ENCODE measurements at places on chromosomes 12 and 14. TPM values are rescaled to one million over a fixed set of nuclear protein-coding genes. Genes with fewer than 3 reads are reported as not detected.

DNA sequence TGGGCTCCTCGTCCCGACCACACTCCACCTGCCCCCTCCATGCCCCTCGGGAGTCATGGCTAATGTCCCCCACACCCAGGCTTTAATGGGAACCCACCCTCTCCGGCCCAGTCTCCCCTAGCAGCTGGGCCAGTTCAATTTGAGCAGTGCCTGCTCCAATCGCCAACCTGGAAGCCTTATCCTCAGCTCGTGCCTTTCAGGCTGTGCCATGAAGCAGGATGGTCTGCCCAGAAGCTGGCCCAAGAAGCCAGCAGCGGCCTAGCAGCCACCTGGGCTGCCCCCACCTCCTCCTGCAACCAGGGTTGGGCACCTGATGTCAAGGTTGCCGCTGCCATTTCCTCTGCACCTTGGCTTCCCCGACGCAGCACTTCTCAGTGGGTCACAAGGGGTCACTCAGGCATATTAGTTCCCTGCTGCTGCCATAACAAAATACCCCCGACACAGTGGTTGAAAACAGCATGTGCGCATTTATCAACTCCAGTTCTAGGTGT is 2.3 kb upstream of the CLBA1 start:
- H3K36me3 ChIP-seq, result no peaks in the 10 kb centered on the region
- no peak overlapping the region for H3K27ac ChIP-seq
- H3K27me3 ChIP-seq, result no peaks in the 10 kb centered on the region
- DNase-seq, result no peak
- peaks cover 5% of the 10 kb centered on the region for H3K4me1 ChIP-seq

ANKRD13A gene
- total RNA-seq, result 237 TPM

GRCh38 chr12:33587354-33587753 is 147.7 kb upstream of the SYT10 start:
- no peaks in the 10 kb centered on the region for H3K4me1 ChIP-seq
- H3K27ac ChIP-seq, result no peak overlapping the region
- peak; percentile 1 for DNase-seq
- H3K27me3 ChIP-seq, result no peaks in the 10 kb centered on the region

ACOT6 gene
- not detected for total RNA-seq

CLEC4A gene
- total RNA-seq, result not detected

GRCh38 chr14:103871596-103872480 is 24.5 kb upstream of the PPP1R13B start:
- DNase-seq, result peak; percentile 27
- 0 out of 2 replicates have a peak, but pooled peaks cover 4% of the 10 kb centered on the region for H3K4me1 ChIP-seq
- H3K27me3 ChIP-seq, result no peaks in the 10 kb centered on the region
- H3K4me3 ChIP-seq, result peak overlapping the region; percentile 57
- H3K27ac ChIP-seq, result no peak overlapping the region

GRCh38 chr12:117127933-117128823 is 29.0 kb upstream of the TESC start:
- no peak overlapping the region for H3K27ac ChIP-seq
- no peak overlapping the region for H3K4me3 ChIP-seq
- H3K4me1 ChIP-seq, result no peaks in the 10 kb centered on the region
- no peaks in the 10 kb centered on the region for H3K36me3 ChIP-seq

DNA sequence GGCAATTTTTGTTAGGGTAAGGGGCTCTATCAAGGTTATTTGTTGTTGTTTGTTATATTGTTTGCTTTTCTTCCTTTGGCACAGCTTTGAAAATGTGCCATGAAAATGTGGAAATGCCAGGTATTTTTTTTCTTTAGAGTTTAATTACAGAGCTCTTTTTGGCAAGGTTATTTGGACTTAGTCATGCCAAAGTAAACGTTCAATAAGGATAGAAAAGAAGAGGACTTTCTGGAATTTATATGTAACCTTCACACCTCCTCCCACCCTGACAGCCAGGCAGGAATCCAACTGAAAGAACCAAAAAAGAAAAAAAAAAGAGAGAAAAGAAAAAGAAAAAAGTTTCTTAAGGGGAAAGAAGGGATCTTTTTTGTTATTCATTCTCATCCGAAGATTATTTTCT is 217.8 kb downstream of the KITLG start:
- H3K4me3 ChIP-seq, result no peak overlapping the region
- H3K27ac ChIP-seq, result peak overlapping the region; percentile 15
- H3K36me3 ChIP-seq, result no peaks in the 10 kb centered on the region
- H3K27me3 ChIP-seq, result no peaks in the 10 kb centered on the region
- peak; percentile 47 for DNase-seq
- peaks cover 49% of the 10 kb centered on the region for H3K4me1 ChIP-seq

Measured in GM23248 (cell line).